ENCODE measurements at places on chromosomes 3 and 15.

- no peak for DNase-seq
Observed at GRCh38 chr3:105719791-105720190, 149.0 kb downstream of the CBLB start.

DNA sequence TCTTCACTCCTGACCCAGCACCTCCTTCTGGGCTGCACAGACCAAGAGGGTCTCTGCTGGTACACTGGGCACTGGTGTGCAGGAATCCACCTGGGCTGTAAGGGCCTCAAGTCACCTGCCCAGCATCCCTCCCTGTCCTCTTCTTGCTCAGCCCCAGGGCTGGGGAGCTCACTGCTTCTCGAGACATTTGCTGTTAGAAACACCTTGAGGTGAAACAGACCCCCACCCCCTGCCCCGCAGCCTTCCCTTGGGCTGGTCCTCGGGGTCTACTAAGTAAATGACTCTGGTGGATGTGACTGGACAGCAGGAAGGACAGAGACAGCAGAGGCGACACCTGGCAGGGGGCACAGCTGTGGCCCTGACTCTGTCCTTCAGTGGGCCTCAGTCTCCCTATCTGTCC lies 29.1 kb downstream of the LOXL1 start:
- DNase-seq, result no peak

DNA sequence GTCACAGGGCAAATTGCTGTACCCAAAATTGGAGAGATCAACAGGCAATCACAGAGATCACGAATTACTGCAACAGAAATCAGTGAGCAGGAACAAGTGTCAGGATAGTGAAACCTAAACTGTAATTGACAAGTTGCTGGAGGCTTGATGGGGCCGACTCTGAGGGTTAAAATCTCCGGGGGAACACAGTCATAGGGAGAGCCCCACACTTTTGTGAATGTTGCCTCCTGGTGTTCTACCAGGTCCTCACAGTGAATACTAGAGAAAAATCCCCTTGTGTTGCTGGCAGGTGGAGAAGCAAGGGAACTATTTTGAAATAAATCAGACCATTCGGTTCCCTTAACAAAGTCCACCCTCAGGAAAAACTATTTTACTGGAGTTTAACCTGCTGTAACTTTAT lies 697.5 kb upstream of the CBLB start:
- no peak for DNase-seq

DNA sequence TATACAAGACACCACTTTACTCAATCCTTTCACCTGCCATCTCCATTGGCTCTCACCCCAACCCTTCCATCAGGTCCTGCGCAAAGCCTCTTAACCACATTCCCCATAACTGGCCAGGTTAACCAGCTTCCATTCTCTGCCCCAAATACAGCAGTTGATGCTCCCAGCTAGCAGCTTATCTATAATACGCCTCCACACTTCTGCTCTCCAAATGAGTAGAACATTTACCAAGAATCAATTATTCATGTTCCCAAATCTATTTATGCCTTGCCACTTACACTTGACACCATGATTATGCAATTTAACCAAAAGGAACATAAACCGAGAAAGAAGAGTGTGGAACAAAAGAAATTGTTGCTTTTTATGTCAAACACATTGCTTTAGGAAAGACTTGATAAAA lies 103.7 kb upstream of the TPM1 start:
- DNase-seq, result no peak

DNA sequence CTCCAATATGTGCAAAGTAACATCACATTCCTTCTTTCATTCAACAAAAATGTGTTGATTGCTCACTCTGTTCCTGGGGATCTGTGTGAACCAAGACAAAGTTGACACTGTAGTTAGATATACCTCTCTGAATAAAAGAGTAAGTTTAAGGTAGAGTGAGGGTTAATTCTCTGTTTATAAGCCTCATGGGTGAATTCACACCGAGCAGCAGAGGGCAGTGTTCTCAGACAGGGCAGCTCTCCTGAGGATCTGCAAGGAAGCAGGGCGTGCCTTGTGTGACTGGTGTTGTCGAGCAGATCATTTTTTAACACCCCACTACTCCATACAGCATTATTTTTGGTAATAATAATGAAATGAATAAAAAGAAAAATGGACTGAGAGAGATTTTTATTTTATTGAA lies 34.4 kb downstream of the PAQR9 start:
- no peak for DNase-seq

Measured in activated CD8-positive, alpha-beta memory T cell treated with anti-CD3 and anti-CD28 coated beads for 1 hour (primary cell).